ENCODE measurements at places on chromosomes 7 and 10. TPM values are rescaled to one million over a fixed set of nuclear protein-coding genes. Genes with fewer than 3 reads are reported as not detected.
A peak's percentile ranks its signal among the peaks of the same experiment; 100 is the strongest.

Gene DMTF1
- polyA plus RNA-seq = 19.7 TPM

Gene CXCL12
- 11.6 TPM for polyA plus RNA-seq

Gene MARVELD1
- 5.7 TPM for polyA plus RNA-seq

Gene CYP3A4
- polyA plus RNA-seq = not detected

DNA sequence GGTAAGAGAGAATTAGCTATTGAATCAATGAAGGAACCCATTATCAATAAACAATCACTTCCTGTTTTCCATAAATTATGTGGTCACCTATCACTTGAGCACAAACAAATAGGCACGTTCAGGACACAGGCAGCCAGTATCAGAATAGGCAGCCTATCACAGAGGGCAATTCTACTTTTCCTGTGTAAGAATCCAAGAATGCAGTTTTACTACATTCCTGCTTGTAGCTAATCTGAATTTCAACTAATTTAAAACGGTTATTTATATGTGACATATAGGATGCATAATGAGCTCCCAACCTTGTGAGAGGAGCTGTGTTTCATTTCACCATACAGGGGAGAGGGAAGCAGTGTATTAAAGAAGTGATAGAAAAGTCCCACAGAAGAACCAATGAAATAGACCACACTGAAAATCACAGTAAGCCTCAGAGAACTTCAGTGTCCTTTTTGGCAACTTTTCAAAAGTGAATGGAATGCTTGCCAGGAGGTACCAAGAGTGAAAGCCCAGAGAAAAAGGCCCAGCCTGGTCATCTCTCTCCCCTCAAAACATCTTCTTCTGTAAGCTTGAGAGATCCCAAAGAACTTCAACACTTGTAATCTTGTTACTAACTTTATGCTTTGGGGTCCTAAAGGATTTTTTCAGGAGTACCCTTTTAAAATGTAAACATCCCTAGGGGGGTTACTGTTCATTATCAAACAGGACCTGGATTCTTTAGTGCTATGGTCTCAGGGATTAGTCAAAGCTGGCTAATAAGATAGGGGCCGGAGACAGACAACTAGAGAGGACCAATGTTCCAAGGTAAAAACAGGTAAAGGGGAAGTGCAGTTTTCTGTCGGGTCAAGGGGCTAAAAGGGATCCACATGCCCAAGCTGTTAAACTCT lies 1.3 kb downstream of the IMMP2L start:
- peaks cover 19% of the 10 kb centered on the region for H3K36me3 ChIP-seq
- H3K4me3 ChIP-seq = peak overlapping the region; percentile 91
- H3K4me1 ChIP-seq = peaks cover 10% of the 10 kb centered on the region

GRCh38 chr10:74175510-74176379 lies 24.7 kb downstream of the ADK start:
- DNase-seq = no peak
- no peaks in the 10 kb centered on the region for H3K27me3 ChIP-seq
- peaks cover 5% of the 10 kb centered on the region for H3K4me1 ChIP-seq

DNA sequence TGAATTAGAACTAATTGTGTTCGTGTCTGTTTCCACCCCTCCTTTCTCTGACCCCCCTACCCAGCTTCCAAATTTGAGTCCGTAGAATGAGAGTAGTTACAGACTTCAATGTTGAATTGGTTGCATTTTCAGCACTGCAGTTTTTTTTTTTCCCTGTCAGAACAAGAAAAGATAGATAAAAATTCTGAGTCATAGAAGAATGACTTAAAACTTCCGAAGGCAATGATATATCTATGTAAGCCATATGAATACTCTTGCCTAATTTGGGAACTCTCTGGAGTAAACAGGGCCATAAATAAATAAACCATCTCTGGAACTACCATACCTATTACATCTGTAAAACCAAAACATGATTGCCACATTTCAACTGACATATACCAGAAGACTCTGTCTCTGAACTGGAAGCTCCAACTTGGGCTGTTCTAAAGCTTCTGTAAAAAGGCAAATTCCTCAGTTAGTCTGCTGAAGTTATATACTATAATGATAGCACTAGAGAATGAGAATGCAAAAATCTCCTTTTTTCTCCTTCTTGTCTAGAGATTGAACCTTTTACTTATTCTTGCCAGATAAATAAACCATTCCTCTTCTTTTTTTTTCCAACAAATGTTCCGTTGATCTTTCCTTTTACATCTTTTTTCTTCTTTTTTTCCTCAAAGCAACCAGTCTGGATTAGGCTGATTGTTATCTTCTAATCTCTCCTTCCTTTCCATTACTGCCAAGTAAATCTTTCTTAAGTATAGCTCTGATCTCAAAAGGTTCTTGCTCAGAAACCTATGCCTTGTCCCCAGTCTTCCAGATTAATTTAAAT lies 23.5 kb downstream of the VCL start:
- H3K27me3 ChIP-seq = no peaks in the 10 kb centered on the region
- H3K27ac ChIP-seq = no peak overlapping the region
- peaks cover 90% of the 10 kb centered on the region for H3K4me1 ChIP-seq
- no peak overlapping the region for H3K4me3 ChIP-seq
- DNase-seq = no peak

- H3K27me3 ChIP-seq = no peaks in the 10 kb centered on the region
- no peak for DNase-seq
- no peaks in the 10 kb centered on the region for H3K4me1 ChIP-seq
Measured at GRCh38 chr7:107029061-107029763, 15.3 kb upstream of the PRKAR2B start.

DNA sequence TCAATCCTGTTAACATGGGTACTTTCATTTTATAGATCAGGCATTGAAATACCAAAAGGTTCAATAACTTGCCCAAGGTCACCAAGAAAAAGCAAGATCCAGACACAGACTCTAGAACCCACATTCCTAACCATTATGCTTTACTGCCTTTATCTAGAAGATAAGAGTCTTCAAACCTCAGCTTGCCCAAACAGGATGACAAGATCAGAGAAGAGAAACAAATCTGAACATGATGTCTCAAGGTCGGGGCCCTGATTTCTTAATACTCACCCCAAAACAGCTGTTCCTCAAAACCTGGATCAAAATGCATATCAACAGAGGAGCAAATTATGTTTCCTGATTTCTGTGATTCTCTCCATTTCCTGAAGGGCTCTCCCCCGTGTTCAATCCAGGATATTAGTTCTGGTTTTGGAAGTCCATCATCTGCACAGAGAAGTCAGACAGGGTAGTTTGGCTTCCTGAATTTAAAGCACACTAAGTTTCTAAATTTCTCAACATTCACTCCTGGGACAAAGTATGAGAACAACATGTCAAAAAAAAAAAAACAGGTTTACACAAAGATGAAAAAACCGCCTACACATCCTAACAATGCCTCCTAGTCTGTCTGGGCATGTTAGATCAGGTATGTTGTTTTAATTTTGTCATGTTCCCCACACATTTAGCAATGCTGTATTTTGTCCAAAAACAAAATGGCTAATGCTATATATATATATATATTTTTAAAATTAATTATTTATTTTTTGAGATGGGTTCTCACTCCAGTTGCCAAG lies 16.2 kb downstream of the ZNF786 start:
- DNase-seq = no peak
- no peaks in the 10 kb centered on the region for H3K27me3 ChIP-seq
- H3K36me3 ChIP-seq = peaks cover 26% of the 10 kb centered on the region
- H3K4me1 ChIP-seq = no peaks in the 10 kb centered on the region
- no peak overlapping the region for H3K4me3 ChIP-seq

GRCh38 chr10:122524811-122525210 lies 35.7 kb upstream of the DMBT1 start:
- H3K36me3 ChIP-seq = no peaks in the 10 kb centered on the region
- DNase-seq = no peak
- no peaks in the 10 kb centered on the region for H3K27me3 ChIP-seq
- H3K27ac ChIP-seq = no peak overlapping the region
- H3K4me1 ChIP-seq = no peaks in the 10 kb centered on the region

Data from stomach (tissue), 19 donors.